ENCODE measurements at places on chromosomes 13 and 19.
A peak's percentile ranks its signal among the peaks of the same experiment; 100 is the strongest.

DNA sequence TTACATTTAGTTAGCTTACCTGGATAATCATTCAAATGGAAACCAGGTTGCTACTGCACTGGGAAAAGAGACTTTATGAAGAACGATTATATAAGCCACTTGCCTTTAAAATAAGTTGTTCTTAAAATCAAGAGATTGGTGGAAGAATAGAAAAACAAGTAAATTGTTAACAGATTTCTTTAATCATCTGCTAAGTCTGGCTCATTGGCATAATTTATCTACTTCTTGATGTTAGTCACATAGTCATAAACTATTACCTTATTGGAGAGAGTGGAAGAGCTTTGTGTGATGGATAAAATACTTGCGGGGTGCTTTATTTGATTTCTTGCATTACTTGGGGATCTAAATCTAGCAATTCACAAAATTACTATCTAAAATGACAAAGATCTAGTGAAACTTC is 6.8 kb downstream of the LSM14A start:
- no peak for DNase-seq

DNA sequence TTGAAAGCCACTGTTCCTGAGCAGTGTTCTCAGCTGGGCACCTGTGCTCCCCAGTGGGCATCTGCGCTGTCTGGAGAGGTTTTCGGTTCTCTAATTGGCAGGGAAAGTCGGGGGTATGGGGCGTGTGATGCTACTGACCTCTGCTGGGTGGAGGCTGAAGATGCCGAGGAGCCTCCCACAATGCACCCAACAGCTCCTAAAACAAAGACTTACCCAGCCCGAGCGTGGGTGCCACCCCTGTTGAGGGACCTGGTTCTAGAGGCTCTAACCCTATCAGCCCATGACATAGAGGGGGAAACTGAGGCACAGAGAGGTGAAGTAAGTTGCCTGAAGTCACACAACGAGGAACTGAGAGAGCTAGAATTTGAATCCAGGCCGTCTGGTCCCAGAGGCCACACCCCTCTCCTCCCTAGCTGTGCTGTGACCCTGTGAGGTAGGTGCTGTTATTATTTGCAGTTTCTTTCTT is 2.3 kb downstream of the SPACA4 start:
- DNase-seq, result peak; percentile 71

- no peak for DNase-seq
Observed at GRCh38 chr13:22090106-22090505, 419.2 kb downstream of the FGF9 start.

- peak; percentile 1 for DNase-seq
Observed at GRCh38 chr13:96958286-96958891, 35.9 kb downstream of the OXGR1 start.

- DNase-seq, result no peak
Observed at GRCh38 chr13:112128331-112128610, 61.3 kb downstream of the SOX1 start.

DNA sequence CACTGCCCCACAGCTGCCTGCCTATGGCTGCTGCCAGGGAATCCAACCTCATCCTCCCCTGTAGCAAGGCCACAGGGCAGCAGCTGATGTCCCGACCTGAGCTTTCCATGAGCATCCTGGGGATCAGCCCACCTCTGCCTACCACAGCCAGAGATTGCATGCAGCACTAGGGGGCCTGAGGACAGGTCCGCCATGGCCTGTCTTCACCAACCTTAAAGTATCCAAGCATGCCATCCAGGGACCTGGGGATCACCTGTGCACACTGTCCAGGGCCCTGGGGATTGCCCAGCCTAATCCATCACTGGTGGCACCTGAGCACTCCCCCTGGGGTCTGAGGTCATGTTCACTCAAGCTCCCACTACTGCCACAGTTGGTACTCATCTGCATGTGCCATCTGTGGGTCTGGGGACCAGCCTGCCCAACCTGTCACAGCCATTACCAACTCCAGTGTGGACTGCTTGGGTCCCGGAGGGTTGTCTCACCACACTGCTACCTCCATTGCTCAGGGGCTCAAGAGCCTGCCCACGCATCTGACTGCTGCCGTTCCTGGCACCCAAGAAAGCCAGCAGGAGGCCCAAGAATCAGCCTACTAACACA is 53.0 kb downstream of the KCTD15 start:
- DNase-seq, result no peak

DNA sequence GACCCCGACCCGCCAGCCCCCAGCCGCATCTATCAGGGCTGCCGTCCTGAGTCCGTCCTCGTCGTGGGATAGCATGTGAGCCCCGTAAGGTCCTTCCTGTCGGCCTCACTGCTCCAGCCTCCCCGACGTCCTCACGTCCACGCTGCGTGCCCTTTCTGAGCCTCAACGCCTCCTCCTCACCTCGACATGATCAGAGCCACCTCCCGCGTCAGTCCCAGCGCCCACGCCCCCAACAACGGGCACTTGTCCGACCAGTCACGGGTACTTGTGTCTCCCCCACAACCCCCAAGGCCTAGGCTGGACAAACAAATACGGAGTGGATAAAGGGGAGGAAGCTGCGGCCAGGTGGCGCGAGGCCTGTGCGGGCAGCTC is 665 bp downstream of the ZNF497 start:
- no peak for DNase-seq

DNA sequence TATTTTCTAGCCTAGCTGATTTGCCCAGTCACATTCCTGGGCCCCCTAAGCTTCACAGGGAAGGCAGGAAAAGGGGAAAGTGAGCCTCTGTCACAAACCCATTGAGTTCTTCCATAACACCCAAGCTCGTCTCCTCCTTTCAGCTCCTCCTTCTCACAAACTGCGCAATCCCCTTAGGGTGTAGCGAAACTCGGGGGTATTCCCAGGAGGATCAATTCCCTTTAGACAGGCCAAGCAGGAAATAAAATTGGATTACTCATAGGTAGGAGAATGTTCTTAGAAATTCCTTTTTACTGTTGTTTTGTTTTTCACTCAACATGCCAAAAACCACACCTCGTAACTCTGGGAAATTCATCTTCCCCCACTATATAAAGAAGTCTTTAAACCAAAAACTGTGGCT is 139.3 kb downstream of the IRS2 start:
- DNase-seq, result no peak

DNA sequence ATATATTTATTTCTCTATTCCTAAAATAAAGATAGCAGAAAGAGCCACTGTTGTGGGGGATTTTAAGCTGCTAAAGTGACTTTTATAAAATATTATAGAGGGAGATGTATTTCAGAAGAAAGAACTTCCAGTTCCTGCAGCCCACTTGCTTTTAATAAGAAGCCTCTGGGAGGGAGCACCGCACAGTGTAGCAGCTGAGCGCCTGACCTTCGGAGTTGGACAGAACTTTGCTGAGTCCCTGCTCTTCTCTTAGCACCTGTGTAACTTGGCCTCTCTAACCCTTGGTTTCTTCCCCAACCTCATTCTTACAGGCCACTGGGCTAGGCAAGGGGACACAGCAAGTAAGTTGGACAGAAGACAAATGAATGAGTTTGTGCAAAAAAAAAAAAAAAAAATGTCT is 34.8 kb upstream of the TPTE2 start:
- DNase-seq, result no peak

DNA sequence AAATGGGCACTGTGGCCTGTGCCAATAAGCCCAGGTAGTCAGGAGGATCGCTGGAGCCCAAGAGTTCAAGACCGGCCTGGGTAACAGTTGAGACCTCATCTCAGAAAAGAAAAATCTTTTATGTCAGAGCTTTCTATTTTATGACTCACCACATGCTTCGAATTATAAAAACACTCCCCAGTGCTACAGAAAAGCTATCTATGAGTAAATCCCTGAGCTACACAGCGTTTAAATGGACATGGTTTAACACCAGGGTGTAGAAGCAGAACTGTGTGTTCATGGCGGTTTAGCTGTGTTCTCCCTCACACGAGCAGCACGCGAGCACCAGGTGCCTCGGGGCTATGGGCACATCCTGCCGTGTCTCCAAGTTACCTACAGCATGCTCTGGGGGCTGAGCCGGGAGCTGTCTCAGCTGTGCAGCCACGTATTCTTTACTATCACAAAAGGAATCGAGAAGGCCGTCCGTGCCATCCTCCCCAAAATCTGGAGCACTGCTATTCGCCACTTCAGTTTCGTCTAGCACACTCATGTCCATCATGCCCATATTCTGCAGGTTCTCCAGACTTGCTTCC is 6.7 kb downstream of the SAFB2 start:
- no peak for DNase-seq

DNA sequence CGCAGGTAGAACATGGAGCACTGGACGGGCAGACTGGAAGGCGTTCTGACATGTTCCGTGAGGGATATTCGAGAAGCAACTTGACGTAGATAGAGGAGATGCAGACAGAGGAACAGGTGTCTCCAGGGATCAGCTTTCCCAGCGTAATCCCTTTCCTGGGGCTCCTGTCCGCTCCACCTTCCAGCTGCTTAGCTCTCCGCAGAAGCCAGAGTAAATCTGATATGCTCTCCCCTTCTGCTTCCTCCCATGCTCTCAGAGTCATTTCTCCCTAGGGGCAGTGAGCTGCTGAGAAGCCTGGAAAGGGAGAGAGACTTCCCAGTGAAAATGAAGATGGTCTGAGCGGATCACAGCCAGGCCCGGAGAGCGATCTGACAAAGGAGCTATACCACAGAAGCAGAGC is 23.0 kb upstream of the OLFM4 start:
- DNase-seq, result peak; percentile 57

DNA sequence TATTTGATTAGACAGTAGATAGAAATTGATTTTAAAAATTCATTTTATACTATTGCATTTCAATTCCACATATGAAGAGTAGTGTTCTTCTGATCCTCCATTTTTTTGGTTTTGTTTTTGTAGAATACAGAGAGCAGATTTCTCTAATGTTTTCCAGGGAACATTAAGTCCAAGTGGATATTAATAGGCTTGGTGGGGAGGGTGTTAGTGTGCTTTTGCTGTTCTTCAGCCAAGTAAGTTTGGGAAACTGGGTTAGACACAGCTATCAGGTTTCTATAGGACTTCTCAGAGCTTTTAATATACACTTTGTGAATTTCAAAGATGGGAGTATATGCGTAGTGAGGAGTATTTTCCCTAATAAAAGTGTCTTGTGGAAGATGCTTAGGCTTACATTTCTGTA is 21.8 kb downstream of the NAA16 start:
- no peak for DNase-seq

DNA sequence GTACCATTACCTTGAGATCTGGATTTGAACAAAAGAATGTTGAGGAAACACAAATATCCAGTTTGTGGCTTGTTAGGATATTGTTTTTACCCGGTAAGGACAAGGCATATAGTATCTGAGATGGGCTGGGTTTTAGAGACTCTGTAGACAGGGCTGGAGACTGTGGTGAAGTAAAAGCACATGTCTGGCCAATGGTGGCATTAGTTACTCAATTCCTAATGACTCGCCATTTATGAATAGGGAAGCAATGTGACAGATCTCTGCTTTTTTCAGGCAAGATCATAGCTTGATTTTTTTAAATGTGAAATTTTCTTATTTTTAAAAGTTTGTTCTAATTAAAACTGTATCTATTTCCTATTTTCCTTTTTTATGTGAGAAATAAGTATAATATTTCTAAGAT is 371.1 kb upstream of the SPRY2 start:
- DNase-seq, result no peak

- no peak for DNase-seq
Observed at GRCh38 chr19:47350630-47351029, 1.5 kb downstream of the DHX34 start.

- no peak for DNase-seq
Observed at GRCh38 chr13:57665481-57665880, 33.9 kb downstream of the PCDH17 start.

GRCh38 chr19:23098988-23099387 is 17.8 kb upstream of the ZNF730 start:
- DNase-seq, result no peak

GRCh38 chr19:29908963-29909944 is 32.8 kb upstream of the URI1 start:
- no peak for DNase-seq

DNA sequence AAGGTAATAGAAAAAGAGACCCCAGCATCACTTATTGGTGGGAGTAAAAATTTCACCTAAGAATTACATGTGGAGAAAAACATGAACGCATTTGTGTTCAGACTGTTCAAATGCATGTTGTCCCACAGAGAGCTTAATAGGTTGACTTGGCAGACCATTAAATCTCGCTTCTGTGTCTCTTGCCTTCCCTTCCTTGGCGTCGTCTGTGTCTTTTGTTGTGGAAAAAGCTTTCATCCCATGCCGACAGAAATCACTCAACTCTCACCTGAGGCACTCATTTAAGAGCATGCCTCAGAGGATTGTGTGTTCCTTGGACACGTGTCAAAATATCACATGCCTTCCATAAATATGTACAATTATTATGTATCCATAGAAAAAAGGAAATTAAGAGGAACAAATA is 24.4 kb upstream of the CACNA1A start:
- DNase-seq, result no peak

GRCh38 chr19:45777395-45777961 is 4.8 kb downstream of the DMPK start:
- no peak for DNase-seq

GRCh38 chr13:64158908-64159307 is 2743.3 kb upstream of the PCDH20 start:
- no peak for DNase-seq

DNA sequence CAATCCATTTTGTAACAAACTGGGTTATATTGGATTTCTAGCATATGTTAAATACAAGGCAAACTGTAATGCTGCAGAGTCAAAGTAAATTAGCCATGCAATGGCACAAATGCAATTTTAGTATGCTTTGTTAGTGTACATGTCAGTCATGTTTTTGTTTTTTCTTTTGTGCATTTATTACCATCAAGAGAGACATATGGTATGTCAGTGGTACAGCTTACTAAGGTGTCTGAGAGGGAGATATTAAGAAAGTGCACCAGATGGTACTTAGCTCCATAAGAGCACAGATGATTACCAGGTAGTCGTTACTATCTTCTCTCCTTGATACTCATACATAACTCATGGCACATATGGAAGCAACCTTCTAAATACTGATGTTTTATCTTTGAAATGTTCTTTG is 550.3 kb downstream of the GPC5 start:
- no peak for DNase-seq

DNA sequence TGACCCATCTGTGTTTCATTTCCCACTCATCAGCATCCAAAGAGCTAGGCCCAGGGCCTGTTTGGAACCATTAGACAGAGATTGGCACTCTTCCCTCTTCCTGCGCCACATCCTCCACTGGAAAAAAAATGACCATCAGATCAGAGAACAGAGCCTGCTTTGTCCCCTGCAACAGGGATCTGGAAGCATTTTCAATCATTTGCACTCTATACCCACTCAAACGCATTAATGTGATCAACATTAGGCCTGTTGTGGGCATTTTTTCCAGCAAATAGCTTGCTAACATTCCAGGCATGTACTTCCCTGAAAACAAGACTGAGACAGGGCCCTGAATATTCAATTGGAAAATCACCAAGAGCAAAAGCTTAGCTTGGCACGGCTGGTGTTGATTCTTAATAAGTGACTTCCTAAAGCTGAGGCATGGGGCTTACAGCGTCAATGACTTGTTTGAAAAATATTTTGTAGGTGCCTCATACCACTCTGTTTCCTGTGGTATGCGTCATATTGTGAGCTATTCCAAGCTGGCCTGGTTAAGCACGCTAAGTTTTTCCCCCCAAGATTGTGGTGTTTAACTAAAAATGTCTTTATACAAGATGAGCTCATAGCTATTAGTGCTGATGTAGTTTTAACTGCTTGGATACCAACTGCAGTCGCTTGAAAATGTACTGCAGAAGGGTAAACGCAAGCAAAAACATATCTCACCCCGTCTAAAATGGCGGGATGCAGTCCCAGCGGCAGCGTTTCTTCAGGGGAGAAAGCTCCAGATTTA is 404.4 kb downstream of the SPRY2 start:
- no peak for DNase-seq

GRCh38 chr19:36547001-36547732 is 19.1 kb upstream of the ZNF260 start:
- DNase-seq, result no peak

All from NCI-H2107 (cell line).